ENCODE measurements at places on chromosomes 6 and 20.

DNA sequence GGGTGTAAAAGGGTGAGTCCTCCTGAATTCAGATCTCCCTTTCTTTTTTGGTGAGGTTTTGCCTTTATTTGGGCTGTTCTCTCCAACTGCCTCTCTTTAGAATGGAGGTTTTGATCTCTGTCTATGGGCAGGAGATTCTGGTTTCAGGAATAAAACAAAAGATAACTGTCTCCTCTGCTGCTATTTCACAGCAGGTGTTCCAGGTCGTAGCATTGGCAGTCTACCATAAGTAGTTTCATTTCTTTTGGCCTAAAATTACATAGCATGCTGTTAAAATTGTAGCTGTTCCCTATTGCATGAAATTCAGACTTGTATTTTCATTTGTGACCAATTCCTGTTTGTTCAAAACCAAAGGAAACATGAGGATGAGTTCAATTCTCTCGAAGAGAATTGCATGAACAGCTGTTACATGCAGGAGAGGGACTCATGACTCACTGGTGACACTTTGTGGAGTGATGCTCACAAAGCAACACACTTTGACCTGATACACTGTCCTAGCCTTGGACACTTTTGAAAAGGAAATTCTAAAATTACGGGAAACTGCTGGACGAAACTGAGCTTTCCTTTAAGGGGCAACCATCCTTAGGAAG, 76.8 kb upstream of the SIRPG start:
- no peak for DNase-seq

- no peak for DNase-seq
Measured at GRCh38 chr6:118843685-118844390, 50.1 kb upstream of the ASF1A start.

- peak; percentile 78 for DNase-seq
Measured at GRCh38 chr6:156777577-156778453, 637 bp downstream of the ARID1B start.

- DNase-seq, result no peak
Measured at GRCh38 chr20:63270606-63271325, 1.8 kb upstream of the ARFGAP1 start.

GRCh38 chr6:23747239-23747638, 378.8 kb upstream of the NRSN1 start:
- DNase-seq, result no peak

DNA sequence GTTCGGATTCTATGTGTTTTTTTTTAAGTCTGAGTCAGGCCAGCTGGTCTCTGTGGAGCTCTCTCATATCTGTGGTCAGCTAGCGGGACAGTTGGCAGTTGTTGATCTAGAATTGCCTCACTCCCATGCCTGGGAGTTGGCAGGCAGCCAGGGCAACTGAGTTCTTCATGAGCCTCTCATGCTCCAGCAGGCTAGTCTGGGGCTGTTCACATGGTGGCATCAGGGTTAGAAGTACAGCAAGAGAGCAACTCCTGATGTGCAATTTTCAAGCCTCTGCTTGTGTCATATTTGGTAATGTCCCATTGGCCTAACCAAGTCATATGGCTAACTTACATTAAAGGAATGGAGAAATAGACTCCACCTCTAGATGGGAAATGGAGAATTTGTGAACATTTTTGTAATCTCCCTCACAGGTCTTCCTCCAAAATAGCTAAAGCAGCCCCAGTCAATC, 6.7 kb upstream of the IFT52 start:
- DNase-seq, result no peak

DNA sequence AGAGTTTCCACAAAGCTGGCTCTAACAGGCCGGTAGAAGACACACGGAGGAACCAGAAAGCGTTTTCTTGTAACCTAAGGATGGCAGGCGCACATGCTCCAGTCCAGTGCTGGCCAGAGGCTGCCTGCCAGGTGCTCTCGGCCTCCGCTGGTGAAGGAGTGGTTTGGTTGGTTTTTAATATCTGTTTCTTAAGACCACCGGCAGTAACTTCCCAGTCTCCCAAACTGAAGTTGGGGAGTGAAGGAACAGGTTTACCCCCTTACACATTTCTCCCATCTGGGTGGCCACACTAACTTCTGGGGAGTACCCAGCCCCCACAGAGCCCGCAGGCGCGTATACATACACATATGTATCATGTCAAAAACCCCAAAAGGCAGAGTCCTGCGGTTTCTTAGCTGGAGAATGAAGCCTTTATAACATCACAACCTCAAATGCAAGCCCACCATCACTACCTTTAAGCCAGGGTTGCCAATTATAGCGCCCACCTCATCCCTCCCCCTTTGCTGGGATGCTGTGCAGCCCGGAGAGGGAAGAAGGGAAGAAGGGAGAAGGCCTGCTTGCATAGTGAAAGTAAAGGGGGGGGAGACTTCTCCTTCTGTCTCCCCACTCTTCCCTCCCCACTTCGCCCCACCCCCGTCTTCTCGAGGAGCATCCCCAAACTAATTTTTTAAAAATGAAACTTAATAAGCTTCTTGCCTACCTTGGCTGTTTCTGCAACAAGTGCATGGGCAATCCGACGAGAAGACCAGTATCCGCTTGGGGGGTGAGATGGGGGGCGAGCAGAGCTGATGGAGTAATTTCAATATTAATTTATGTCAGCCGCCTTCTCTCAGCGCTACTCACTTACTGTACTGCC, 1.0 kb downstream of the TRERF1 start:
- DNase-seq, result no peak

- no peak for DNase-seq
Measured at GRCh38 chr20:60332523-60332922, 374.3 kb downstream of the CDH26 start.

GRCh38 chr6:69456086-69456485, 340.7 kb downstream of the LMBRD1 start:
- DNase-seq, result no peak

DNA sequence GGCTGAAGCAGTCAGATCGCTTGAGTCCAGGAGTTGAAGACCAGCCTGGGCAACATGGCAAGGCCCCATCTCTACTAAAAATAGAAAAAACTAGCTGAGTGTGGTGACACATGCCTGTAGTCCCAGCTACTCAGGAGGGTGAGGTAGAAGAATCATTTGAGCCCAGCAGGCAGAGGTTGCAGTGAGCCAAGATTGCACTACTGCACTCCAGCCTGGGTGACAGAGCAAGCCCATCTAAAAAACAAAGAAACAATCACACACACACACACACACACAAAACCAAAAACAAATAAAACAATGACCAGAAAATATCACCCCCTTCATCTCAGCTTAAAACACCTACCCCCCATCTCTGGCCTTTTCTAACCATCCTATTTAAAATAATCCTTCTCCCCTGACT, 68.0 kb downstream of the BTBD9 start:
- no peak for DNase-seq

DNA sequence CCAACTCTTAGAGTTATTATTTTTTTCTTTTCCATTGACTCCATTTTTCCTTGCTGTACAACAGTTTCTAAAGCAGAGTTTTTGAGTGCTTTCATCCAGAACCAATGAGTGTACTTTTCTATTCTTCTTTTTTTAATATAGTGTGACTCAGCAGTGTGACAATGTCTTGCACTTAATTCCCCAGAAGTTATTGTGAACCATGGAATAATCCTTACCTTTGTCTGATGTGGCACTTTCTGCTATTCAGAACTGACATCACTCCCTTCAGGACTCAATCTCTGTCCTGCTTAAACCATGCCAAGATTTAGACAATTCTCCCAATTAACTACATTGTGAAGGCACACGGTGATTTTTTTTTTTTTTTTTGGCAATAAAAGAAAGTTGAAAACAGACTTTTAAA, 41.5 kb downstream of the GRIK2 start:
- no peak for DNase-seq

GRCh38 chr20:2576317-2576727, 39.9 kb downstream of the TMC2 start:
- no peak for DNase-seq

DNA sequence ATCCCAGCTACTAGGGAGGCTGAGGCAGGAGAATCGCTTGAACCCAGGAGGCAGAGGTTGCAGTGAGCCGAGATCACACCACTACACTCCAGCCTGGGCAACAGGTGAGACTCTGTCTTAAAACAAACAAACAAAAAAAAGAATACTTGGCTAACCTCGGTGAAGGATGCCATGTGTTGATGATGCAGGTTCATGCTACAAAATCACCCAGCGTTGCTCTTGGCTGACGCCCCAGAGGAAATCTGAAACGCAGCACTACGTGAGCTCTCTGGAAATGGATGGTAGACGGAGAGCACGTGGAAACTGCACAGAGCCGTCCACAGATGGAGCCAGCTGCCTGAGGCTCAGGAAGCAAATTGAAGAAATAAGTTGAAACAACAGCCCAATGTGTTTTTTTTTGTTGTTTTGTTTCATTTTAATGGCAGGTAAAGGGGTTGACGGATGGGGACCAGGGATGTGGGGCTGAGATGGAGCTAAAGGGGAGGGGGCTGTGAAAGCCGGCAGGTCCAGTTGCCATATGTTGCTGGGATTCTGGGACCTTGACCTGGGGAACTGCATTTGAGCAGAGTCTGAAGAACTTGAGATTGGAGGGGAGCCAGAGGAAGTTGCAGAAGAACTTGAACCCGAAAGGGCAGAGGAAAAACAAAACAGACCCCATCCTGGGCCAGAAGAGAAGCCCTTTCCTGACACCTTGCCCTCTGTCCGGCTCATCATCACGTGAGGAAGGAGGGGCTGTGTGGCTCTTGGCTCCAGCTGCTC, 12.8 kb upstream of the MANBAL start:
- DNase-seq, result no peak

GRCh38 chr20:12055161-12055560, 137.5 kb downstream of the BTBD3 start:
- DNase-seq, result no peak

- peak; percentile 53 for DNase-seq
Measured at GRCh38 chr6:110357664-110358552, at the start of gene METTL24. Gene METTL24, minus strand, starts transcription at chr6:110358349. Its CDS starts 77 bp downstream, at chr6:110358272.

DNA sequence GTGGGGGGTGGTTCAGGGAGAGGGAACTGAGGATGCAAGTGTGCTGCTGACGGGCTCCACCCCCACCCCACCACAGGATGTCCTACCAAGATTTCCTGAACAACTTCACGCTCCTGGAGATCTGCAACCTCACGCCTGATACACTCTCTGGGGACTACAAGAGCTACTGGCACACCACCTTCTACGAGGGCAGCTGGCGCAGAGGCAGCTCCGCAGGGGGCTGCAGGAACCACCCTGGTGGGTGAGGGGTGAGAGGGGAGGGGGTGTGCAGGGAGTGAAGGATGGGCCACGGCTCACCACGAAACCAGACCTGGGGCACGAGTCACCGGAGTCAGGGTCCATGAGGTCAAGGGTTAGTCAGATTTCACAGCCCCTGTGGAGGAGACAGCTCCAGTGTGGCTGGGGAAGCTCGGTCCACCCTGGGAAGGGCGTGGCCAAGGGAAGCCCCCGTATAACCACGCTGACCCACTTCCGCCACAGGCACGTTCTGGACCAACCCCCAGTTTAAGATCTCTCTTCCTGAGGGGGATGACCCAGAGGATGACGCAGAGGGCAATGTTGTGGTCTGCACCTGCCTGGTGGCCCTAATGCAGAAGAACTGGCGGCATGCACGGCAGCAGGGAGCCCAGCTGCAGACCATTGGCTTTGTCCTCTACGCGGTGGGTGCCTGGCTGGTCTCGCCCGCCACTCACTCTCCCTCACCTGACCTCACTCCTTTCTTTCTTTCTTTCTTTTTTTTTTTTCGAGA, 18.3 kb downstream of the CAPN11 start:
- peak; percentile 63 for DNase-seq

- no peak for DNase-seq
Measured at GRCh38 chr6:33213989-33214335, 5.7 kb downstream of the RING1 start.

GRCh38 chr6:80329496-80329895, 223.0 kb downstream of the BCKDHB start:
- DNase-seq, result no peak

DNA sequence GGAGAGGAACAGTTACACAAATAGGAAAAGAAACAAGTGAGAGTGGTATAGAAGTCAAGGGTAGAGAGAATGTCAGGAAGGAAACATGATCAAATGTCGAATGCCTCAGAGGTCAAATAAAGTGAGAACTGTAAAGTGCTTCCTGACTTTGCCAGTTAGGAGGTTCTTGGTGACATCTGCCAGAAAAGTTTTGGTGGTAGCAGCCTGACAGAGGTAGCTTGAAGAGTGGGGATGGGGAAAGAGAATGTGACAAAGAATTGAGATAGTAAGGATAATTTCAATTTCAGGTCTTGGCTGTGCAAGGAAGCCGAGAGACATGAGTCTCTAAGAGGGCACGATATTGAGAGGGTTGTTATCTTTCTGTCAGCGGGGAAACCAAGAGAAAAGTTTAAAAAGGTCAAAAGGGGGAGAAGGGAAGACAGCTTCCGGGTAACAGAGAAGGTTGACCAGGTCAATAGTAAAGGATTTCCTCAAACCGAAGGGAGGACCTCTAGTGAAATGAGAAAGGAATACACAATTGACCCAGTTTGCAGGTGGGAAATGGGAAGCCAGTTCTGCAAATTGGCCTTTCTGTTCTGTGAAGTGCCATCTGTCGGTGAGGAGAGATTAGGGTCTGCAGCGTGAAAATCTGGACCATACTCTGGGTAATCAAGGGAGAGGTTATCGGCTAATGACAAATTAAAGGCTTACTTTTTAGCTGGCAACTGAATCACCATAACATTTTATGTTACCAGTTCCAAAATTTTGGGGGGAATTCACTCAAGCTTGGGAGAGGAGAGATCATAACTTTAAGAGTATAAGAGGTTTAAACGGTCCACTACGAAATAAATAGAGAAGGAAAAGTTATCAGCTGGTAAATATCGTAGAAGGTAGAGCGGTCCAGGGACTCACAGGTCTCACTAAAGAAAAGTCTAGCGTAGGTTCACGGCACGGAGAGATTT, 973 bp upstream of the BRD2 start:
- DNase-seq, result no peak

DNA sequence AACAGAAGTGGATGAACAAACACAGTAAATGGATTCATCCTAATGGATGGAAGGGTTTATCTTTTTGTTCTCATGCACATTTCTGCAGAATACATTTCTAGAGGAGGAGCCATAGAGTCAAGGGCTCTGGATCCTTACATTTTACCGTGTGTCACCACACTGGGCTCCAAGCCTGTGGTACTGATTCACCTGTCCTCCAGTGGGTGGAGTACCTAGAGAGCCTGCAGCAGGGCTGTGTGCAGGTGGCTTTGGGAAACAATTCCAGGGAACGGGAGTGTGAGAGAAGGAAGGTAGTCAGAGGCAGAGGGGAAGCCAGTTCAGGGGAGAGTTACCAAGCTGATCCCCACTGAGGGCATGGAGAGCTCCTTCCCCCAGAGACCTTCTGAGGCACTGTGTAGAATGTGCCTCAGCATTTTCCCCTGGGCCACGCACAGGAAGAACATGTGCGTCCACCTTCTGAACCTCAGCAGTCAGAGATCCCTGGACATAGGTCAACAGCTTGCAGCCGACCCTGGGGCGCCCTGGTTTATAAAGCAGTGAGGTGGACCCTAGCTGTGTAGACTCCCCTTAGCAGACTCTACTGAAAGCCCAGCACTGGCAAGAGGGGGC, 85.3 kb upstream of the SLC22A23 start:
- no peak for DNase-seq

All from activated naive CD8-positive, alpha-beta T cell treated with anti-CD3 and anti-CD28 coated beads, Interleukin-2, amount 10 ng/mL, durations not matched to agents 7 days and 5 days (primary cell).